ENCODE measurements at places on chromosomes 3 and 15.

DNA sequence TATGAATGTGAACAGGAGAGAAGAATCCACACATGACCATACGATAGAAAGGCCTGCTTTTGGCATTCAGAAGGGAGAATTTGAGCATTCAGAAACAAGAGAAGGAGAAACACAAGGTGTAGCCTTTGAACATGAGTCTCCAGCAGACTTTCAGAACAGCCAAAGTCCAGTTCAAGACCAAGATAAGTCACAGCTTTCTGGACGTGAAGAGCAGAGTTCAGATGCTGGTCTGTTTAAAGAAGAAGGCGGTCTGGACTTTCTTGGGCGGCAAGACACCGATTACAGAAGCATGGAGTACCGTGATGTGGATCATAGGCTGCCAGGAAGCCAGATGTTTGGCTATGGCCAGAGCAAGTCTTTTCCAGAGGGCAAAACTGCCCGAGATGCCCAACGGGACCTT lies 28.4 kb downstream of the RBM6 start:
- DNase-seq, result no peak

GRCh38 chr15:100918690-100919480 lies at the start of gene LRRK1:
Gene LRRK1 (plus strand): TSS chr15:100919357. CDS start chr15:100924633, 5,276 bp downstream.
- DNase-seq, result no peak

DNA sequence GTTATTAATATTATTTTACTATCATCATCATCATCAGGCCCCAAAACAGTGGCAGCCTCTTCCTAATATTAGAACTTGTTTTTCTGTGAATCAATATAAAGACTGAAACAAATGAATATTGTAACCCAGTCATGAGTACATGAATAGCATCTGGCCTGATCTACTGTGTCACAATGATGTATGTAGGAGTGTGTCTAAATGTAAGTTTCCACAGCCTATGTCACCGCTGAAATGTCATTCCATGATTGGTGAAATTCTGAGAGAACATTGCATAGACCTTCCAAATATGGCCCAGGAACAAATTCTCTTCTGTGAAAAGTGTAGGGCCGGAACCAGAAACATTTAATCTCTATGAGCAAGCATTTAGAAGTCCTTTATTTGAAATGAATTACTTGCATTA lies 20.6 kb upstream of the C3orf49 start:
- DNase-seq, result no peak

DNA sequence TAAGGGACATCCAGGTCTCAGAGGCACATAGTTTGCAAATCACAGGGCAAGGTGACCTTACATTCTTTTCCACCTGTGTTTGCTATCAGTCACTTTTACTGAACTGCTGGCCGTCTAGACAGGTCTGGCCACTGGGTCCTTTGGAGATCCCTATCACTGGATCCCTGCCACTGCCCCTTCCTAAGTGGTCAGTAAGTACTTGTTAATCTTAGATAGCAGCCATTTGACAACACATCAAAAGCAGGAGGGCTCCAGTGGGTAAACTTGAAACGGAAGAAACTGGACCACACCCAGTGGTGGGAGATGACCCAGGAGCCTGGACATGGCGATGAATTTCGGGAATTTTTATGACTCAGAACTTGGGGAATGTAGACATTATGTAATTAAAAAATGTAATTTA lies 28.9 kb upstream of the RASGRP1 start:
- no peak for DNase-seq

DNA sequence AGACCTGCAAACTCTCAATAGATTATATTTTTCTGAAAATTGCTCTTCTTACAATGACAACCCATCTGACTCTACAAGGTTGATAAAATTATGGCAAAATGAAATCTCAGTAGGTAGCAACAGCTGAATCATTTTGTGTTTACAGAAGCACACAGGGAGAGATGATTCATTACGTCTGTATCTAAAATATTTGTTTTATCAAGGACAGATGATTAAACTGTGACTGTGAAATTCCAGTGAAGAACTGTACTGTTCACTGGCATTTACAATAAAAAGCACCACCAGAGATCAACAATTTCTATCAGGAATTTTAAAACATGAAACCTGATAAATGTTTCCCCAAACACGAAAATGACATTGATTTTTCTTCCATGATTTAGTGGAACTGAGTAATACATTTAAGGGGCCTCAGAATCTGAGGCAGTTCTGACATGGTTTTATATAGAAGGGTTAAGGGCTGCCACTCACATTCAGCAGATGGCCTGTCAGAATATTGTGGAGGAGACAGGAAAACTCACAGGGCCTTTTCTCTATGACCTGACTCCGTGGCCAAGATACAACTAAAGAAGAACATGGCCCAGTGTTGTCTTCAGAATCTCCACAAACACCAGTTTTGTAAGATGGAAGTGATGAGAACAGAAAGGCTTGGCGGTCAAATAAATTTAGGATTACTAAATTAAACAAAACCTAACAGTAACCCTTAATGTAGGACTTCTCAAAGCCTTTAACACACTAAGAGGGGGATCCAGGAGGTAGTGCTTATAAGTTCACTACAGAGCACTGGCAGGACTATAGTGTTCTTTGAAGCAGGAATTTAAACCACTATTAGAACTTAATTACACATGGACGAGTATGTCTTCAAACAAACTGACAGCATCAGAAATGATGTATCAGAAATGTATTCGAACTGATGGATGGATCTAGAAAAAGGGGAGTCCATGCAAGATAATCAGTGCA lies 25.9 kb downstream of the RAD18 start:
- DNase-seq, result no peak

- DNase-seq, result no peak
Measured at GRCh38 chr3:138257986-138258385, 70.9 kb downstream of the ARMC8 start.

DNA sequence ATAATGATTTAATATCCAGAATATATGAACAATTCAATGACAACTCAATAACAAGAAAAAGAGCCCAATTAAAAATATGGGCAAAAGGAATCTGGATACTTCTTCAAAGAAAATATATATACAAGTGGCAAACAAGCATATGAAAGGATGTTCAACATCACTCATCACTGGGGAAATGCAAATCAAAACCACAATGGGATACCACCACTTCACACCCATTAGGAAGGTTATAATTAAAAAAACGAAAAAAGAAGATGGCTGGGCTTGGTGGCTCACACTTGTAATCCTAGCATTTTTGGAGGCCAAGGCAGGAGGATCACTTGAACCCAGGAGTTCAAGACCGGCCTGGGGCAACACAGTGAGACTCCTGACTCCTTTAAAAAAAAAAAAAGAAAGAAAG lies 4.1 kb downstream of the CCDC12 start:
- no peak for DNase-seq

DNA sequence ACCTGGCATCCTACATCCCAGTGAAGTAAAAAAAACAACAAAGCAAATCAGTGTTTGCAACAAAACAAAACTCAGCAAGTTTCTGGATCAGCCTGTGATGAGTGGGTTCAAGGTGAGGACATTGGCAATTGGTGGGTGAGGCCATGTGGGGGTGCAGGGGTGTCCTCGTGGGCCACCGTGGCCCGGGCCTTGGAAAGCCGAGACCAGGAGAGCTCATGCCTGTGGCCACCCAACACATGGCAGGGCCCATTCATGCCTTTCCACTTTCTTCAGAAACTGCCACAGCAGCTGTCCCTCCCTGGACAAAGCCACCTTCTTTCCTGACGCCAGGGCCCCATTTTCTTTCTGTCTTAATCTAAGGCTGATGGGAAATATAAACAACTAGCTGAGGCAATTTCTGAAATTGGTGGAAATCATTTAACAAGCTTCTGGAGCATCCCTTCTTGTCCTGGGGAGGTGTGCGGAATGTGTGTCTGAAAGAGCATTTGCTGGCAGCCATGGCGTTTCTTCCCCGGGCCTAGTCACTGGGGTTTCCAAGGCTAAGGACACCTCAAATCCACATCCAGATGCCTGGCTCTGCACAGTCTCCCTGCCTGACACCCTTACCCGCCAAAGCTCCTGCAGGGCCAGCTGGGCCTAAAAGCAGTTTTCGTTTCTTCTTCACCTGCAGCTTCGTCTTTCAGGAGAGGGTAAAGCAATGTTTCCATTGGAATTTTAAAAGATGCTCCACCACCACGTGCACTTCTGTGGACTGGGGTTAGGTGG lies 34.1 kb upstream of the SFMBT1 start:
- DNase-seq, result no peak

DNA sequence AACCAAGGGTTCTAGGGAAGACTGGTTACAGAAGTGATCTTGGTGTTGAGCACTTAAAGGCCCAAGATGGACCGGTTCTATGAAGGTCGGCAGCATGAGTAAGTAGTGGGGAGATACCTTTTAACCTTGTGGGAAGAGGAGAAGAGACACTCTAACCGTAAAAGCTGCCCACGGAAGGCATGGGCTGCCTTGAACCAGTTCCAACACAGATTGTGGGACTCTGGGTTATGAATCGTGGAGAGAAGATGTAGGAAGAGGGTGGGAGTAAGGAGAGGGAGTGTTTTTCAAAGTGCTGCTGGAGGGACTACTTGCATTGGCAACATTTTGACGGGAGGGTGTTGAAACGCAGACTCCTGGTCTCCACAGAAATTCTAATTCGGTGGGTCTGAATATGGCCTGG lies 67.1 kb downstream of the CRYGS start:
- DNase-seq, result no peak

DNA sequence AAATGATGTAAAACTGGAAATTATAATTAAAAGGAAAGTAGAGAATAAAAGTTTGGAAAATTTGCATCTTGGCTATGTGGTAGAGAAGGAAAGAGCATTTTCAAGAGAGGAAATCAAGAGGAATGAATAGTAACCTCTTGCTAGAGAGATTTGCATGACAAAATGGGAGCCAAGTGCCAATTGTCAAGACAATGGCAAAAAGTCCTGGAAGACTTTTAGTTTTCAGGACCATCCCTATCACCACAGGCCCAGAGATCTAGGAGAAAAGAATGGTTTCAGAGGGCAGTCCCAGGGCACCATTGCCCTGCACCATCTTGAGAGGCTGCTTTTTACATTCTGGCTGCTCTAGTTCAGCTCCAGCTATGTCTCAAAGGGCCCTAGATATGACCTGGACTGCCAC lies 1427.6 kb downstream of the ZPLD1 start:
- no peak for DNase-seq

DNA sequence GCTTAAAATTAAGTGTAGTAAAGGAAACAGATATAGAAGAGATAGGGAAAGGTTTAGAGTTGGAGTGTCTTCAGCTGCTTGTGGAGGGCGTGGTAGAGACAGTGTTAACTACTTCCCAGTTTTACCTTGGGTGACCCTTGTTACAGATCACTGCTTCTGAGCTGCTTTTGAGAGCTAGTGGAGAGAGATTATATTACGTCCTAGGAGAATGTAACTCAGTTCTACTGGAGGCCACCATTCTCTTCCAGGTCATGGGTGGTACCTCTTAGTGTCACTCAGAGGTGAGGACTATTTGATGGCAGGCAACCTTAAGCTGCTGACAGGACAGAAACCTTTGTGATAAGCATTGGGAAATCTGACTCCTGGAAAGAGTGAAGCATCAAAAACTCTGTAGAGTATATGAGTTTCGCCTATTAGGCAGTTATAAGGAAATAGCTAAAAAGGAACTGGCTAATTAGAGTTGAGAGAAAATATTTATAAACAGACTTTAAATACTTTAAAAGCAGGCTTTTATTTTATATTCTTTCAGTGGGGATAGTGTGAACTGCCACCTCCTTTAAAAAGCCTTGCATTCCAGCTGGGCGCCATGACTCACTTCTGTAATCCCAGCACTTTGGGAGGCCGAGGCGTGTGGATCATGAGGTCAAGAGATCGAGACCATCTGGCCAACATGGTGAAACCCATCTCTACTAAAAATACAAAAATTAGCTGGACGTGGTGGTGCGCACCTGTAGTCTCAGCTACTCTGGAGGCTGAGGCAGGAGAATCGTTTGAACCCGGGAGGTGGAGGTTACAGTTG lies 106.5 kb downstream of the ZNF609 start:
- DNase-seq, result no peak

DNA sequence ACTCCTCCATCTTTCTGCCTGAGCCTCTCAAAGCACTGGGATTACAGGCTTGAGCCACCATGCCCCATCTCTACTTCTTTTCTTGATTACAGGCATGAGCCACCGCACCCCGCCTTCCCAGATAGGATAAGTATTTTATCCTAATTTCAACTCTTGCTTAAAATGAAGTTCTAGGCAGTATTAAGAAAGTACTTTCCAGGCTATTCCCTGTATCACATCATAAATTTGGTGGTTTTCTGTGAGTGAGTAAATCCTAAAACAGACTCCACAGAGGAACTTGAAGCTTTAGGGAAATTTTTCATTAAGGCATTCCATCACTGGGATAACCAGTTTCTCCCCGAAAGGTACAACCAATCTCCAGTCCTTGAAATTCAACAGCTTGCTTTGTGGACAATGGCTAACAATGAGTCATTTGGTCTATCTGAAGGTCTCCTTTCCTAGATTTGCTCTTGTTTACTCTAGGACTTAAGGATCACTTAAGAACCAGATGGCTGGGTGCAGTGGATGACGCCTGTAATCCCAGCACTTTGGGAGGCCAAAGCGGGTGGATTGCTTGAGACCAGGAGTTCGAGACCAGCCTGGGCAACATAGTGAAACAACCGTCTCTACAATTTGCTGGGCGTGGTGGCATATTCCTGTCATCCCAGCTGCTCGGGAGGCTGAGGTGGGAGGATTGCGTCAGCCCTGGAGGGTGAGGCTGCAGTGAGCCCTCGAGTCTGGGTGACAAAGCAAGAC lies 49.7 kb upstream of the SKIL start:
- DNase-seq, result no peak

DNA sequence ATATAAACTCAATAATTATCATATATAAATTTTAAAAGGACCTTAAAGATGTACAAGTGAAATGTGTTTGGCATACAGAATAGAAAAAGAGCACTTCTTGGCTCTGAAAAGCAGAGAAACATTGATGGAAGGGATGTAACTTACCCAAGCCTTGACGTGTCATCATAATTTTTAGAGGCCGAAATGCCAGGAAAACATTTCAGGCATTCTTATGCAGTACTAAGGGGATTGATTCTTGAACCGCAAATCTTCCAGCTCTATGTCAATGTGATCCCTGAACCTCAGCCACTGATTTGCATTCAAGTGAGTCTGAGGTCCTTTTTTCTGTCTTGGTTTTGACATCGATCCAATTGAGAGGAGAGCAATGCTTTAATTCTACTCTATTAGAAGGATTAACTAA lies 97.8 kb downstream of the CLDN1 start:
- no peak for DNase-seq
